Smooth muscle cell of trachea (primary cell): ENCODE measurements at places on chromosomes 7 and 10. TPM values are rescaled to one million over a fixed set of nuclear protein-coding genes. Genes with fewer than 3 reads are reported as not detected.

CACNA2D1 gene
- 54.1 and 57.2 TPM in 2 replicates for total RNA-seq

GLI3 gene
- 6.9 and 9.3 TPM in 2 replicates for total RNA-seq

MSMB gene
- not detected in 2 replicates for total RNA-seq

NACAD gene
- total RNA-seq: 5.0 and 5.1 TPM in 2 replicates

CALN1 gene
- total RNA-seq: not detected in 2 replicates

AGAP5 gene
- total RNA-seq: 3.6 and 4.1 TPM in 2 replicates

LRRTM3 gene
- total RNA-seq: not detected in 2 replicates

DOCK1 gene
- 86.0 and 108 TPM in 2 replicates for total RNA-seq

FZD1 gene
- total RNA-seq: 29.8 and 33.2 TPM in 2 replicates

SH2D4B gene
- total RNA-seq: not detected in 2 replicates

TMEM236 gene
- under 0.01 TPM in 2 replicates for total RNA-seq

MBLAC1 gene
- 2.5 and 3.6 TPM in 2 replicates for total RNA-seq

GIGYF1 gene
- total RNA-seq: 20.4 and 23.5 TPM in 2 replicates
